Stimulated activated CD8-positive, alpha-beta memory T cell treated with anti-CD3 and anti-CD28 coated beads, Interleukin-2, amount 100 ng/mL, for 48 hours (primary cell): ENCODE measurements at places on chromosomes 11 and 22.

DNA sequence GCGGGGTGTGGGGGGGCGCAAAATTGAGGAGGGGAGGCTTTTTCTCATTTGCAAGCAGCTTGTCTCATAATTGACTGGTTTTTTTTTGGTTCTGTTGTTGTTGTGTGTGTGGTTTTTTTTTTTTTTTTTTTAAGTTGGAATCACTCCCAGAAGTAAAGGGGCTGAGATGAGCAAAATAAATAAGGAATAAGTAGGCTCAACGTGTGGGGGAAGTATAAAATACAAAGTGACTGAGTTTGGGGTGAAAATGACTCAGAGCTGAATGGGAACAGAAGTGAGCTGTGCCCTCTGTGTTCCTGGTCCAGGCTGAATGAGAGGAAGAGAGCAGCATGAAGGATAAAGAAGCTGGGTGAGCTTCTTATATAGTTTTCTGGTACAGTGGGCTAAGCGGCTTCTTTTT is 90.0 kb downstream of the GRIK4 start:
- no peak for DNase-seq

DNA sequence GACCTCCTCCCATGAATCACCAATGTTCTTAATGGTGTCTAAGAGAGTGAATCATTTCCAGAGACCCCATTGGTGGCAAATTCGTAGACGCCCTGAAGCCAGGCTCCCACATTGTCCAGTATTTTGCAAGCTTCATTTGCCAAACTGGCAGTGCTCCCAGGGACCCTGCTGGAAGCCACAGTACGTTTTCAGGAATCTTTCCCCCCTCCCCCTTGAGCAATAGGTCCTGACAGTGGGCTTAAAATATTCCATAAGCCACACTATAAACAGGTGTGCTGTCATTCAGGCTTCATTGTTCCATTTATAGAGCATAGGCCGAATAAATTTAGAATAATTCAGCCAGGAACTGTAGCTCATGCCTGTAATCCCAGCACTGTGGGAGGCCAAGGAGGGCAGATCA is 125.3 kb downstream of the MORC2 start:
- DNase-seq: no peak

GRCh38 chr11:78038697-78039313 is 15.7 kb upstream of the KCTD14 start:
- DNase-seq: no peak

DNA sequence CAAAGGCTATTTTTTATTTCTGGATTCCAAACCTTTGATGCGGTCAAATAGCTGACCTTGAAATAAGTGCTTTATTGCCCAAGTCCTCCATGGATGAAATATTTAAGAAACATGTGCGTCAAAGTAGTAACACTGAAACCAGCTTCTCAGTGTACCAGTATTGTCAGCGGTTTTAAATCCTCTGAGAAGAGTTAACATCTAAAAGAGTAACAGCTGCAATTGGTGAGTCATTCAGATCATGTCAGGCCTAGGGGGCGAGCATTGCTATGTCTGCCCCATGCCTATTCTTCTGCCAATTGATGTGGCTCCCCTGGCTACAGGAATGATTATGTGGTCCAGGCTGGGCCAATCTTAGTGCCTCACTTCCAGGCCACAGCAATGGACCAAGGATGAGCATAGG is 263.3 kb upstream of the SORL1-AS1 start:
- no peak for DNase-seq

DNA sequence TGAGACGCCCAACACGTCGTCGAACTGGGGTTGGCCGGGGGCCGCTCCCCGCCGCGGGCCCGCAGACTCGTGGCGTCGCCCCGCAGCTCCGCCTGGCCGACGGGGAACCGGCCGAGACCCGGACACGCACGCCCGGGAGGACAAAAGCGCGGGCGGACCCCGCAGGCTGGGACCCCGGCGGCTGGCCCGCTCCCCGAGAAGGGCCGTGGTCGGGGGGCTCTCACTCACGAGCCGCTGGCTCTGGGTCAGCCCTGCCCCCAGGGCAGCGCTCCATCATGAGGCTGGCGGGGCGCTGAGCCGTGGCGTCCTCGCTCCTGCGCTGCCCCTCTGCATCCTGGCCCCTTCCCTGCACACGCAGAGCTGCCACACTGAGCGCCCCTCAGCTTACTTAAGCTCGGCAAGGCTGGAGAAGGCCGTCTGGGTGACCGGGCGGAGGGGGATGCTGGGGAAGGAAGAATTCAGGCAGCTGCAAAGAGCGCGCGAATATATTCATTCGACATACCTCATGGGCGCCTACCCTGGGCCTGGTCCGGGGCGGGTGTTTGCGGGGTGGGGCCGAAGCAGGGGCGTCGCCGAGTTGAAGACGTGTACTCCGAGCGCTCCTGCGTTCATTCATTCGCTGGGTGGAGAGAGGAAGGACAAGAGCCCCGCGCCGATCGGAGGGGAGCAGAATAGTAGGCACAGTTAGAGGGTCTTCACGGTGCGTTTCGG is 579 bp upstream of the CYB5R2 start:
- no peak for DNase-seq

DNA sequence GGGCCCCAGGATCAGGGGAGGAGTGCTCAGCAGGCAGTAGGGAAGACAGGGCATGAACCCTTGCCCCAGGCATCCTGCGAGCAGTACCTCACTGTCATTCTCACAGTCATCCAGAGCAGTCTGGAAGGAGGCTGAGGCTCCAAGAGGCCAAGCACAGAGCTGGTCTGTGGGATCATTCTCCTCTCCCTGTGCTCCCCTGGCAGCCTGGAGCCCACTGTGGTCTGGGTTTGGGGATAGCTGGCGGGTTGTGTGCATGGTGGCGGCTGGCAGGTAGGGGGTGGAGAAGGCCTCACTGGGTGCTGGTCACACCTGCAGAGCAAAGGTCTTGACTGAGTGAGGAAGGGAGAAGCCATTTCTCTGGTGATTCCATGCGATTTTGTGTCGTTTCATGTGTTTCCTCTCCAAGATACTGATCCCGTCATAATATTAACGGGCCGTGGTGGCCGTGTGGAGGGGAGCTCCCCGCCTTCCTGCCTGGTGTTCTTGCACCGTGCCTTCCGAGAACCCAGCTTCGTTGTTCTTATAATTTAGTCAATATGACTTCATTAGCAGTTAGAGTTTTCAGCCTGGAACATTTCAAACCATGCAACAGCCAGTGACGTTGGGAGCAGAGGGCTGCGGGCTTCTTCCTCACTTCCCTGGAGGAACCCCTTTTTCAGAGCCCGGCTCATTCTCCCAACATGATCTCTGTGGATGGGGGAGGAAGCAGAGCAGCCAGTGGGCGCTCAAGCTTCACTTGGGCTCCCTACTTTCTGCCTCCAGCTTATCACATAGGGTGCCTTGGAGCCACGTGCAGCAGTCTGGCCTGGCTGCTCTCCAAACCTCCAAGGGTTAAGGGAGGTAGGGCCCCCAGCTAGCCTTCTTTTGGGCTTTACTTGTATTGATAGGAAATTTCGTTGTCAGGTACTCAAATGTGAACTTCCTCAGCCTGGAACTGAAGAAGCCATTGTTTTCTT is 20.8 kb upstream of the ADORA2A start:
- DNase-seq: no peak

GRCh38 chr11:115665958-115666357 is 161.7 kb upstream of the CADM1 start:
- no peak for DNase-seq

- no peak for DNase-seq
Observed at GRCh38 chr11:17630936-17631335, 83.9 kb downstream of the OTOG start.

- DNase-seq: no peak
Observed at GRCh38 chr11:124917115-124917637, 1.9 kb upstream of the HEPN1 start.

DNA sequence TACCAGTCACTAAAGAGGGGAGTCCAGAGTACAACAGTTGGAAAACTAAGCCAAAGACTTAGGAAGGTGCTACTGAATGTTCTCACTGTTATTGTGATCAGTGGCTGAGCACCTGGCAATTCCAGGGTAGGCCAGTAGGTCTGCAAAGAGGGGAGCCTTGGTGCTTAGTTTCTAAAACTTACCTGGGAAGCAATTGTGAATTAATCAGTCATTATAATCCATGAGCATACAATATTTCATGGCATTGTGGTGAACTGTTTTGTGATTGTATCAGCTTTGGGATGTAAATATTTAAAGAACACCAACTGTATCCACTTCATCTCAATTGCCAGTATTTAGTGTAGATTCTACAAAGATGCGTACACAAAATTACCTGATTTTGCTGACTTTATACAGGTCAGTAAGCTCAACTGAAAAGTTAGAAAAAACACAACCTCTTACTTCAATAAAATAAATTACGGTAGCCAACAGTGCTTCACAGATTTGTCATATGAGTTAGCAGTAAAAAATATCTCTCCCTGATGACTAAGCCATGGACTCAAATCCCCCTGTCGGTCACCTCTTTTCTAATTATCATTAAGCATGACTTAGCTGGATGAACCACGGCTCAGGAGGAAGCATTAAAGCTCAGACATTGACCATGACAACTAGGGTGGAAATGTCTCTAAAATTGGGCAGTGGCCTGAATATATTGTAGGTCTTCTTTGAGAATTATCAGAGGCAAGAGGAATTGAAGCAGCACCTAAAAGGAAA is 30.8 kb upstream of the SORL1 start:
- DNase-seq: no peak

DNA sequence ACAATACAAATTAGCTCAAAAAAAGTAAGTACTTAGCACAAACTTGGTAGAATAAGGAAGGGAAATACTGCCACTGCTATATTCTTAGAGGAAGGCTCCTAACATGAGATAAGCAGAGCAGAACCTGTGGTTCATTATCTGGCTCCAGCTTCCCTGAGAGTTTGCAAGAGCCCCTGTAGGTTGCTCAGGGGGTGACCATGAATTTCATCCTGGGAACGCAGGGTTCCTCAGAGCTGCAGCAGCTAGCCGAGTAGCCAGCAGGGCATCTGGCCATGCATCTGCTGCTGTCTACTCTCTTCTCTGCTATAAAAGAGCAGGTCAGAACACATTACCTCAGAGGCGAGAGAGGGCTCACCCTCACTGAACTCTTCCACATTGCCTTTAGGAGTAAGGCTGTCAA is 67.3 kb downstream of the TRPC6 start:
- no peak for DNase-seq

DNA sequence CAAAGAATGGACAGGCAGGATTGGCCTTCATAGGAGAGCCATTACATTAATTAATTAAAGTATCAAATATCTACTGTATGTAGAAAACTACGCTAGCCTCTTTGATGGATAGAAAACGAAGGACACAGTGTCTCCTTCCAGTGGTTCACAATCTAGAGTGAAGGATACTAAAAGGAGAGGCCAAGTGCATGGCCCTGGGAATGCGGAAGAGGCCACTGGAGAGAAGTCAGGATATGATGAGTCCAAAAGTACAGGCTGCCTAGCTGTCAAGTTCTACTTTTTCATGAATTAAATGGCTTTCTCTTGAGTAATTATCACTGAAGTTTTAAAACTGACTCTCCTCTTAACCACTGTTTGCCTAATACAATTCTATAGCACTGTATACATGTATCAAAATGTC is 41.9 kb downstream of the ATG16L2 start:
- DNase-seq: no peak

- no peak for DNase-seq
Observed at GRCh38 chr11:44695169-44695833, 31.5 kb upstream of the TSPAN18 start.

DNA sequence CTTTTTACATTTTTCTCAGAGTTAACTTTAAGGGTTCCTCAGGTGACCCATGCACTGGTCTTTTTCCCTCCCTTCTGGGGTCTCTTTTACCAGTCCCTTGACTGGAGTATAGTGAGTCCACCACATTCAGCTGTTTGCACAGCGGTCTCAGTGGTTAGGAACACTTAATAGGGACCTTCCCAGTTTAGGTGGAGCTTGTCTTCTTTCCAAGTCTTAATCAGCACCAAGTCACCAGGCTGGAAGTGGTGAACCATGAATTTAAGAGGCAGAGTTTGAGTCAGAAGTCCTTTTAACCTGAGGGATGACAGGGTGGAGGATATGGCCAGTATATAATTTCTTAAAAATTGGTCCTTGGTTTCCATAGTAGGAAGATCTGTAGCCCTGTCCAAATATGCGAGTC is 349.7 kb upstream of the MPPED2 start:
- no peak for DNase-seq
